ENCODE measurements at places on chromosomes 6 and 20.

GRCh38 chr6:158043008-158043407 is 61.3 kb downstream of the SYNJ2 start:
- no peak for DNase-seq

GRCh38 chr6:26230351-26230750 is 134.6 kb upstream of the BTN3A2 start:
- peak; percentile 83 for DNase-seq

DNA sequence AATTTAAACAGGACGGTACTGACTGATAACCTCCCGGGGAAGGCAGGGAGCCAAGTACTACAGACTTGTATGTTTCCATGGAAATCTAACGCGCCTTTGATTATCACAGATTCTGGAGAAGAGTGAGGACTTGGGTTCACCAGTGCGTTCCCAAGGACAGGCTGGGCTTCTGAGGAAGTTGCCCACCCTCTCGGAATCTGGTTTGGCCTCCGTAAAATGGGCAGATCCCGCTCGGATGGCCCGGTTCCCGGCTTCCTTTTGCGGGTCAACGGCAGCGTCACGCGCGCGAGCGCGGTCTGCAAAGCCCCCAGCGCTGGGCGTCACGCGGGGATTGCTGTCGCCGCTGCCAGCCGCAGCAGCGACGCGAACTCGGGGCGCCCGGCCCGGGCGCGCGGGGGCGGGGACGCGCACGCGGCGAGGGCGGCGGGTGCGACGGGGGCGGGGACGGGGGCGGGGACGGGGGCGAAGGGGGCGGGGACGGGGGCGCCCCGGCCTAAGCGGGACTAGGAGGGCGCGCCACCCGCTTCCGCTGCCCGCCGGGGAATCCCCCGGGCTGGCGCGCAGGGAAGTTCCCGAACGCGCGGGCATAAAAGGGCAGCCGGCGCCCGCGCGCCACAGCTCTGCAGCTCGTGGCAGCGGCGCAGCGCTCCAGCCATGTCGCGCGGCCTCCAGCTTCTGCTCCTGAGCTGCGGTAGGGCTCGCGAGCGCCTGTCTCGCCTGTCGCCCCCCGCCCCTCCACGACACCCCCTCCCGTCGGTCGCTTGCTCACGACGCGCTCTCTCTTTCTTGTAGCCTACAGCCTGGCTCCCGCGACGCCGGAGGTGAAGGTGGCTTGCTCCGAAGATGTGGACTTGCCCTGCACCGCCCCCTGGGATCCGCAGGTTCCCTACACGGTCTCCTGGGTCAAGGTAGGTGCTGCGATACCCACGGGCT is at the start of gene CD83:
CD83 (plus strand) TSS at position 615 of the 933 bp plus-strand sequence; CDS start at position 655, 40 bp downstream.
- DNase-seq: peak; percentile 71

DNA sequence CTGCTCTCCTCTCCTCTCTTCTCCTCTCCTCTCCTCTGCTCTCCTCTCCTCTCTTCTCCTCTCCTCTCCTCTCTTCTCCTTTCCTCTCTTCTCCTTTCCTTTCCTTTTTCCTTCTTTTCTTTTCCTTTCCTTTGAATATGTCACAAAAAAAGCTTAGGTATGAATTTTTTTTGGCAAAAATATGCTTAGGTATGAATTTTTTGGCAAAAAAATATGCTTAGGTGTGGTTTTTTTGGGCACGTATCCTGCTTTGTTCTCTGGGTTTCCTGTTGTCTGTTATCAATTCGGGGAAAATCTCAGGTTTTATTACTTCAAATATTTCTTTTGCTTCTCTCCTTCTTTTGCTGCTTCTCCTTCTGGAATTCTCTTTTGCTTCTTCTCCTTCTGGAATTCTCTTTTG is 155.5 kb upstream of the PMEPA1 start:
- no peak for DNase-seq

Measured in MV-4-11 (cell line).